Cardiac muscle cell (in vitro differentiated cells and primary cell): ENCODE measurements at places on chromosomes 1 and 21. TPM values are rescaled to one million over a fixed set of nuclear protein-coding genes. Genes with fewer than 3 reads are reported as not detected.

The PRDM16 gene
- 40.8 and 41.8 TPM in 2 replicates for polyA plus RNA-seq

The SLAMF8 gene
- not detected in 2 replicates for polyA plus RNA-seq

The FOXD3 gene
- not detected in 2 replicates for polyA plus RNA-seq

The FAM163A gene
- polyA plus RNA-seq: 0.06 TPM in 1 of 2 replicates, not detected in the other

The SLC22A15 gene
- 2.3 and 2.4 TPM in 2 replicates for polyA plus RNA-seq

The PROX1 gene
- polyA plus RNA-seq: 10.1 and 21.8 TPM in 2 replicates

The DMBX1 gene
- polyA plus RNA-seq: not detected in 2 replicates

The LCE7A gene
- not detected in 2 replicates for polyA plus RNA-seq

The CD1B gene
- not detected in 2 replicates for polyA plus RNA-seq

The DNAI4 gene
- 13.8 and 14.2 TPM in 2 replicates for polyA plus RNA-seq

The TTLL10 gene
- 0.31 TPM in 1 of 2 replicates, not detected in the other for polyA plus RNA-seq

The OR10Z1 gene
- not detected in 2 replicates for polyA plus RNA-seq

The SYTL1 gene
- polyA plus RNA-seq: 31.8 and 44.1 TPM in 2 replicates

The F13B gene
- not detected in 2 replicates for polyA plus RNA-seq

The CCSAP gene
- 4.1 and 6.6 TPM in 2 replicates for polyA plus RNA-seq
